ENCODE measurements at places on chromosomes 1 and 21. TPM values are rescaled to one million over a fixed set of nuclear protein-coding genes. Genes with fewer than 3 reads are reported as not detected.

- DNase-seq, result no peak
These were observed 151.6 kb downstream of the RERE start for GRCh38 chr1:8665833-8666232.

Gene OR2T33
- total RNA-seq, result not detected

Gene SDC3
- total RNA-seq, result 0.37 TPM

DNA sequence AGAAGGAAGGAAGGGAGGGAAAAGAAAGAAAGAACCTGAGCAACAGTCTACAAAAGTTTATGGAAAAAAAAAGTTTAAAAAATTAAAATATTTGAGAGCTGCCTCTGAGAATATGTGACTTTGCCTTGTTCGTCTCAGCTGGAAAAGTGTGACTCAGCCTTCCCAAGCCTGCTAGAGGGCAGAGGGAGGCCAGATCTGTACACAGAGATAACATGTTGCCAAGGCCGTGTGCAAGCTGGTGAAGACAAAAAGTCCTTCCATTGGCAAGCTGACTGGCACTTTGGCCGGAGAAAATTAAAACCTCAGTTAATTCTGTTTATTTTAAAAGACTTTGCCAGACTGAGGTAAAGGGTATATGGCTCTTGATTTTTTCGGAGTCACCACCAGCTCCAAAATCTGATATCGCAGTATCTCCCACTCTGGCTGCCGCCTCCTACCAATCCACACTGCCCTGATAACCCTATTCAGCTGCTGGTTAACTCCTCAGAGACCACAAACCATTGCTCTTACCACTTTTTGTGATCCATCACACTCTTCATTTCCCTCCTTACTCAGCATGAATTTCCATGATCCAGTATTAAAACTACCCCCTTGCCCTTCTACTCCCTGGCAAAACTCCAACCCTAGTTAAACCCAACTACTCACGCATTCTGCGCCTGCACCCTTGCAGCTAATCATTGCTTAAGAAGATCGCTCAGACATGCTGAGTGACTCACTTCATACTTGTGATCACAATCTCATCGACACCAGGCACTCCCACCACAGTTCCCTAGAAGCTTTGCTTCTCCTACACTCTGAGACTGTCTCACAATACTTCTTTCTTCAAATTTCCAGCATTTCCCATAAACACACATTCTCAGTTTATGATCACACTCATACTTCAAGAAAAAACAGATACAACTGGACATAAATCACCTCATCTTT, 5.7 kb upstream of the PPP1R15B start:
- peak; percentile 64 for DNase-seq

DNA sequence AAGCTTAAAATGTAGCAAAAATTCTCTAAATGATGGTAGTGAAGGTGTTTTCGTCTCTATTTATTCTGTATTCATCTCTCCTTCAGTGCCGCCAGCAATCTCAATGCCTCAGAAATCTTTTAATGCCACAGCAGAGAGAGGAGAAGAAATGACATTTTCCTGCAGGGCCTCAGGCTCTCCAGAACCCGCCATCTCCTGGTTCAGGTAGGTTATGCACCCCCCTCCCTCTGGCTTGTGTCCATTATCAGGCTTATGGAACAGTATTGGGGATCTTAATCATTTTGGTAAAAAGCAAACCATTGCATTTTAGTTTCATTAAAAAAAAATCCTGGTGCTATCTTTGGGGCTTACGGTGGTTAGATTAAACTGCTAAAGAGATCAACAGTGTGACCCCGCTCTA, 326.1 kb downstream of the NCAM2 start:
- DNase-seq, result no peak
